CD4-positive, alpha-beta T cell treated with Interleukin-4 for 1 hour (primary cell): ENCODE measurements at places on chromosomes 4 and X.
A peak's percentile ranks its signal among the peaks of the same experiment; 100 is the strongest.

- DNase-seq = no peak
These were observed 23.4 kb downstream of the LANCL3 start for GRCh38 chrX:37594755-37595382.

DNA sequence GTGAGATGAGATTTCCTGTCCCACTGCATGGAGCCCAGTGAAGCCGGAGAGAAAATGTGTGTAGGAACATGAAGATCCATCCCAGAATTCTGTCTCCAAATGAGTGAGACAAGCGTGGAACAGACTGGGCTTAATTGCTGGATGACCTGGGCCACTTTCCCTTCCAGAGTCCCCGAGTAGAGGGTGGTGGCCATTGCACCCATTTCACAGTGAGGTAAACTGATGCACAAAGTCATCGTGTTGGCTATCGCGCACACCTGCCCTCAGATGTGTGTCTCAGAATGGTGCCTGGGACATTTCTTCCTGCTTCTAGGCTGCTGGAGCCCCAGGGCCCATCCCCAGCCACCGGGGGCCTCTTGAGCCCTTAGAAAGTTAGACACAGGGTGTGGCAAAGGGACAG lies 43.0 kb upstream of the PSAPL1 start:
- DNase-seq = no peak

DNA sequence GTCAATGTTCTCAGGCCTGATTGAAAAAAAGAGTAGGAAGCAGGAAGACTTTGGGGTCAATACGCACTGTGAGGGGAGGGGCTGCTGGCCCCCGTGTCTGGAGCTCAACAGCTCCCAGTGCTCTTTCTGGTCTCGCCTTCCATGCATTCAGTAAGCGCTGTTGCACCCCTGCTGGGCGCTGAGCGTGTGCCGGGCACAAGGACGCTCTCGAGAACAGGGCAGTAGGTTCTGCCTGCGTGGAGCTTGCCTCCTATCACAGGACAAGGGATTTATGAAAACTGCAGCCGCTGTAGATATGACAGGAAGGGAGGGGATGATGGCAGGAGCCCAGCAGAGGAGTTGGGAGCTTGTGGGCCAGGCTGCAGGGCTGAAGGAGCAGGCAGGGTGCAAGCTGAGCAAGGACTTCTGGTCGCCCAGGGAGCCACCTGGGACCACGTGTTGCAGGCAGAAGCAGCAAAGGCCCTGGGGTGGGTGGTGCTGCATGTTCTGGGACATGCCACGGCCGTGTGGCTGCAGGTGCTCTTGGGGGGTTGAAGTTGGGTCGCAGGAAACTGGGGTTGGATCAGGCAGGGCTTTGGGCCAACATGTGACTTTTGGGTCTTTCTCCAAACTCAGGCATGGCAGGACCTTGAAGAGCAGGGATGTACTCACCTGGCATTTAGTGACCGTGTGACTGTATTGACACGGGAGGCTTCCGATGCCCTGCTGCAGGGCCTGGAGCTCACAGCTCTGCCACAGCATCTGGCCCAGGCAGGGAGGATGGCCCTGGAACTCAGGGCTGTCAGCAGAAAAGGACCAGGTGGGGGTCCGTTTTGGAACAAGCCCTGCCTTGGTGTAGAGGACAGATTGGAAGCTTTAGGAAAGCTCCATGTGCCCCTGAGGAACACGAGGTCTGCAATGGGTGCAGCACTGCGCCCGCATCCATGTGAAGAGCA lies 97.9 kb downstream of the CPZ start:
- DNase-seq = no peak

- DNase-seq = peak; percentile 32
These were observed 8.7 kb downstream of the SMIM10 start for GRCh38 chrX:134999469-134999868.

GRCh38 chr4:22427675-22428074 lies 88.2 kb downstream of the ADGRA3 start:
- no peak for DNase-seq

GRCh38 chrX:96480081-96480480 lies 204.6 kb upstream of the DIAPH2 start:
- DNase-seq = no peak

GRCh38 chrX:18900401-18900976 lies 83.4 kb downstream of the PHKA2 start:
- no peak for DNase-seq

GRCh38 chr4:34950926-34951325 lies 1293.4 kb downstream of the ARAP2 start:
- DNase-seq = no peak

DNA sequence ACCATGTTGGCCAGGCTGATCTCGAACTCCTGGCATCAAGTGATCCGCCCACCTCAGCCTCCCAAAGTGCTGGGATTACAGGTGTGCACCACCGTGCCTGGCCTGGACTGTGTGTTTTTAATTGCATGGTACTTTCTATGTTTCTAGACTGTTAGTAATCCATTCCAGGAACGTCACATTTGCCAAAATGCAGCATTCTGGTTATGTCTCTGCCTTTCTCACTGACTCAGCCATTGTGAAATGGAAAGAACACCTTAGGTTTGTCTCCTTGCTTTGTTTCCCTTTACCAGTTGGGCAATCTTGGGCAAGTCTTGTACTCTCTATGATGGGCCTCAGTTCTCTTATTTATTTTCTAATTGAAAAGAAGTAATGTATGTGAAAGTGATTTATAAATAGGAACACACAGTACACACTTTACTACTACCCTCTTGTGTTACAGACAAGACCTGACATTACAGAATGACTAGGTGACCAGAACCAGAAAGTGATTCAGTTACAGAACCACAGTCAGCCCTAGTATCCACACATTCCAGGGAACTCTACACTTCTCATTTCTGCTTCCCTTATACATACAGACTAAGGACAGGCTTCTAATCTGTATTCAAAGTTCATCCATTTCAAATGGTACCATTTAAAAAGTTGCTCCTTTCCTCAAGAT lies 187.1 kb downstream of the MGST2 start:
- no peak for DNase-seq

GRCh38 chrX:104309169-104309568 lies 54.4 kb upstream of the ESX1 start:
- no peak for DNase-seq

GRCh38 chrX:44914532-44915198 lies 41.7 kb downstream of the KDM6A start:
- DNase-seq = no peak

DNA sequence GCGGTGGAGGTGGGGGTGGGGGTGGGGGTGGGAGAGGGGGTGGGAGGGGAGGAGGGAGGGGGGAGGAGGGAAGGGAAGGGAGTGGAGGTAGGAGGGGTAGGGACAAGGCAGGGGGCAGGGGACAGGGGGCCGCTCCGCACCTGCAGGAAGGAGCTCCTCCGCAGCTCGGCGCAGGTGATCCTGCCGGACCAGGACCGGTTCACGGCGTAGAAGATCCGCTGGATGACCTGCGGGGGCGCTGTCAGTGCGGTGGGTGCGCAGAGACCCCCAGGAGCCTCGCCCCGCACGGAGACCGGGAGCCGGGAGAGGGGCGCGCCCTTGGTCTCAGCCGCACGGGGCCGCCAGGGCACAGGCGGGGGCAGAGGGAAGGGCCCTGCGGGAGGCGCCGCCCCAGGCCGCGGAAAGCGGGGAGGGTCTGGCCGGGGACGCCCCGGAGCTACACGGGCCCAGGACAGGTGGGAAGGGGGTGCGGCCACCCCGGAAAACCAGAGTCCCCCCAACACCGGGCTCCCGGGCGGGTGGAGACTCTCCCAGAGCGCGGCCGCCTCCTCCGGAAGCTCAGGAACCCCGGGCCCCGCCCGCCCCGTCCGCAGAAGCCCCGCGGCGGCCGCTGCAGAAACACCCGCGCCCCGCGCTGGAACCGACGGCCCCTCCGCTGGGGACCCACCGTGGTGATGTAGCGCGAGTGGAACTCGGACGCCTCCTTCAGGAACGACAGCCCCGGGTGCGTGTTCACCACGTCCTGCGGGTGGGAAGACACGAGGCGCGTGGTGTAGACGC lies 27.6 kb upstream of the GTPBP6 start:
- DNase-seq = no peak

- no peak for DNase-seq
These were observed 198.2 kb upstream of the CXorf66 start for GRCh38 chrX:140163371-140164159.

- DNase-seq = no peak
These were observed 8.2 kb downstream of the FANCB start for GRCh38 chrX:14864631-14865030.

GRCh38 chr4:126038502-126039144 lies 723.9 kb downstream of the FAT4 start:
- DNase-seq = no peak
